ENCODE measurements at places on chromosomes 2 and 18.
A peak's percentile ranks its signal among the peaks of the same experiment; 100 is the strongest.

GRCh38 chr2:177810906-177811305, 261.7 kb downstream of the PDE11A start:
- no peak for DNase-seq

DNA sequence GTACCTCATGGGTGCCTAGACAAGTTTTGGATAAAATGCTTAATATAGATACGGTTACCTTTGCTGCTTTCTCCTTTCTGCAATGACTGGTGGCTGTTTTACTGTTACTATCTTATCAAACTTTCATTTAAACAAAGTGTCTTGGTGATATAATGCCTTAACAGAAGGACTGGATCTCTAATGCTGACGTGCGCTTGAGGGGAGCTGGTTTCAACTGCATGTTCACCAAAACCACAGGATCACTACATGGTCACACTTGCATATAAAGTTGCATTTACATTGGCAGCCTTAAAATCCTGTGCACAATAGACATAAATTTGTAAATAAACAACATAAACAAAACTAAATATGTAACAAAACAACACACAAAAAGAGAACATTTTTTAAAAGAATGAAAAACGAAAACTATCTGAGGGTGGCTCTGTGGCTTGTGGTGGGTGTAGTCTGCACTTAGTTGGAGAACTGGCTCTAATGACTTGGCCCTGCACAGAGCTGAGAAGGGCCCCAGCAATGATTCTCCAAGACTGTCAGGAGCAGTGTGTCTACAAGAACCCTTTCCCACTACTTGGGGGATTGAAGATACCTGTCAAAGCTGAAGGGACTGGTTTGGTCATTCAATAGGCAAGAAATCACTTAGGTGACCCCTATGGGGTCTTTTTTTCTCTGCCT, 135.5 kb downstream of the UXS1 start:
- no peak for DNase-seq

- no peak for DNase-seq
Observed at GRCh38 chr2:42223067-42223854, 54.1 kb downstream of the EML4 start.

DNA sequence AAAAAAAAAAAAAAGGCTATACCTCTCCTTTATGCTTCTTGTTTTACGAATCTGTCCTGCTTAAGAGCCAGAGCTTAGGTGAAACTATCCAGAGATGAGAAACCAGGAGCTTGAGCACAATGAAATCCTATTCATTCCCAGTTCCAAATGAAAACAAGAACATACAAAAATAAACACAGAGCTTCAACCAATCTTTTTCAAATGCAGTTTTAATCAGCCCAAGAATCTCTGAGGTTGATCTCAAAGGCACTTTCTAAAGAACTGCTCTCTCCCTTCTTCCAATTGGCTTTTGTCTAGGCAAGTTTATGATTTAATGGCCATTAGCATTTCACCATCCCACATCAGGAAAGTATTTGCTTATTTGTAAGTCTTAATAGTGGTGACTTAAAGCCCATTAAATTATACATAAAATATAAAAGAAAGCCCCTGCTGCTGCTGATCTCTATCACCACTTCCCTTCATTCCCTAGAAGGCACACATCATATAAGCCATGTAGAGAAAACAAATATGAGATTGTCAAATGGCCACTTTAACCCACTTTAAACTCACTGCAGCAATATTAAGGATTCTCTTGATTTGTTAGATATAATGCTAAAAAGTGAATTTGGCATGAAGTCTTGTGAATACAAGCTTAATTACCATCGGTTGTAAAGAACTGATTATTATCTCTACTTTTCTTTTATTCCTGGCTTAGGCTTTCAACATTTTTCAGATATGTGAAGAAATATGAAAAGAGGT, 29.3 kb upstream of the SCN9A start:
- no peak for DNase-seq

DNA sequence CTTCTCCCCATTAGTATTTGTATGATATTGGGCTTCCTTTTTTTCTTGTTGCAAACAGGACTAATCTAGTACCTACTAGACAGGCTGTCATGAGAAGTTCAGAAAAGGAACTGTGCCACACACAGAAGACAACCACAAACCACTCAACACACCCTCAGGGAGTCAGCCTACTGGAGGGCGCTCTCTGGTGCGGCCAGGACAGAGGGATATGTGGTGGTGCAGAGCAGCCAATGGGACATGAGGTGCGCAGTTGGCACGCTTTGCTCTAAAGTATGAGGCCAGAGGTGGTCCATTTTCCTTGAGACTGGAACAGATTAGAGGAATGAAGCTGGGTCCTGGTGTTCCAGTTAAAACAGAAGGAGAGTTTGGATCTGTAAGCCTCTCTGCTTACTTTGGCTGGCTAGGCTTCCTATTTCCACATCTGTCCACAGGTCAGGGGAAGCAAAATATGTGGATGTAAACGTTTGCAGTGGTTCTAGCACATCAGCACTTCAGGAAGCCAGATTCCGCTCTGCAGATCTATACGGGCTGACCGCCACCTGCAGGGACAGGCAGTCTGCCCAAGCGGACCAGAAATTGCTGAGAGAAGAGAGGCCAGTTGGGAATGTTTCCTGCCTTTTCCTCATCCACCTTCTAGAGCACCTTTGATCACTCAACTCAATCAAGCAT, 114.1 kb downstream of the GFPT1 start:
- no peak for DNase-seq

DNA sequence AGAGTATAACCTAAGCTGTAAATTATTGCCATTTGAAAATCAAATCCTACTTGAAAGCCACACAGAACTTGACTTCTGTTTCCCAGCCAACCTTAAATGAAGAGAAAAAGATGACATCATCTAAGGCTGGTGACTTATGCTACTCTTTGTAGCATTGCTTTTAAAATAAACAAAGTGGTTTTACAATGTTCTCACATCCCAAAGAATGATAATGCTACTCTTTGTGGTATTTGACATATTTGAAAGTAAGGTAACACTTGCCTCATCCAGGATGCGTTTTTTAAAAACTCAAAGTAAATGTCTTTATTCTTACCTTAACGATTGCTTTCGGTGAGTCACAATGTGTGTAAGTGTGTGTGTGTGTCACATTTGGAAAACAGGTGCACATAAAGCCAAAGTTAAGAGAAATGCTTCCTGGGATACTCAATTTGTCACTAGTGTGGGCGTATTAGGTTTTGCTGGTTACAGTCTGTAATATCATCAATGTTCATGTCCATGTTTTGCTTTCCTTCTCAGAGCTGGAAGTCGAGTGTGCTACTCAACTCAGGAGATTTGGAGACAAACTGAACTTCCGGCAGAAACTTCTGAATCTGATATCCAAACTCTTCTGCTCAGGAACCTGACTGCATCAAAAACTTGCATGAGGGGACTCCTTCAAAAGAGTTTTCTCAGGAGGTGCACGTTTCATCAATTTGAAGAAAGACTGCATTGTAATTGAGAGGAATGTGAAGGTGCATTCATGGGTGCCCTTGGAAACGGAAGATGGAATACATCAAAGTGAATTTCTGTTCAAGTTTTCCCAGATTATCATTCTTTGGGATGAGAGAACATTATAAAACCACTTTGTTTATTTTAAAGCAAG, 2.6 kb downstream of the PMAIP1 start:
- DNase-seq: peak; percentile 88

GRCh38 chr18:22391407-22392345, 26.0 kb downstream of the CTAGE1 start:
- DNase-seq: peak; percentile 96

GRCh38 chr2:42725657-42726056, 38.3 kb downstream of the OXER1 start:
- DNase-seq: no peak

- DNase-seq: no peak
Observed at GRCh38 chr2:156890529-156891148, 366.9 kb upstream of the GALNT5 start.

GRCh38 chr2:28750316-28751251, 1.0 kb upstream of the PPP1CB start:
- peak; percentile 62 for DNase-seq

GRCh38 chr2:75894170-75894569, 183.5 kb upstream of the GCFC2 start:
- DNase-seq: no peak

DNA sequence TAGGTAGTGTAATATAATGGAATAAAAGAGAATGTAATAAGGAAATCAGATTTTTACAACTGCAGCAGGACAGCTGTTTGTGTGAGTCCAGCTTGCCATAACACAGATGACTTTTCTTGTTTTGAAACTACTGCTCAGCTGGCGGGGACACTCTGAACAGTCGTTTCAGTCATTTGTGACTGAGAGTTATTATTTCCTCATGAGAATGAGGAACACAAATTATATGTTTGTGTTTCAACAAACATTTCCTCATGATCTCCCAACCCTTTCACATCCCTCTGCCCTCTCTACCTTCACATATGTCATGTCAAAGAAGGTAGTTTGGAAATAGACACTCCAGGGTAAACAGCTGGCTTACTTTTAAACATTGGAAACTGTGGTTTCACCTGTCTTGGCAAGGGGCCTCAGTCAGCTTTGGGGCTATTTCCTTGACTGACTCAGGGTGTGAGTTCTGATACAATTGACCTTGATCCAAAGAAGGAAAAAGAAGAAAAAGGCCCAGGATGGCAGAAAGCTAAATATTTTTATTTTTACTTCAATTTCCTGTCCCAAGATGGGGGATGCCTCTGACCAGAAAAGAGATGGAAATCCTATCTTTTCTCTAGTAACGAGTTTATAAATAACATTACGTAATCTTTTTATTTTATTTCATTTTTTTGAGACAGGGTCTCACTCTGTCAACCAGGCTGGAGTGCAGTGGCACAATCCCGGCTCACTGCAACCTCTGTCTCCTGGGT, 593 bp downstream of the SP140L start:
- no peak for DNase-seq

DNA sequence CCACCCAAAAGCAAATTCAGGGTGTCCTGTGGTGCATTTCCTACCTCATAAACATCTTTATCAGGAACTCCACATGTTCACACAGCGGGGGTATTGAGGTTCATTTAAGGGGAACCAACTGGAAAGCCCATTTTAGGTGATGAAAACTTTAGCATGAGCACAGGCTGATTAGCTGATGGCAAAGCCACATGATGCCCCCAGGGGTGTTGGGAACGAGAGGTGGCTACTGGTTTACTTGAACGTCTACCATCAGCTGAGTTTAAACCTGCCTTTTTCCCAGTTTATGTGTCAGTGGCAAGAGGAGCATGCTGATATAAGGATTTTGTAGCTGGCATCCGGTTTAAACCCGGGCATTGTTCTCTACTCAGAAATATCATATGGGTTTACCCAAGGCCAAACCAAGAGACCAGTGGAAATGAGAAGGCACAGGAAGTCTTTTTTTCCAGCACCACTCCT, 54.5 kb upstream of the UPP2 start:
- no peak for DNase-seq

DNA sequence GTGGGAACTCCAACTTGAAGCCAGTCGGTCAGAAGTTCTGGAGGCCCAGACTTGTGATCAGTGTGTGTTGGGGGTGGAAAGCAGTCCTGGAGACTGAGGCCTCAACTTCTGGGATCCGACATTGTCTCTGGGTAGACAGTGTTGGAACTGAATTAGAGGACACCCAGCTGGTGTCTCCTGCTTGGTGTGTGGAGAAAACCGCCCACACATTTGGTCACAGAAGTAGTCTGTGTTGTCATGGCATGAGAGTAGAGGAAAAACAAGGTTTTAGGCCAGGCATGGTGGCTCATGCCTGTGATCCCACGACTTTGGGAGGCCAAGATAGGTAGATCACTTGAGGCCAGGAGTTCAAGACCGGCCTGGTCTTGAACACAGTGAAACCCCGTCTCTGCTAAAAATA, 51.5 kb downstream of the PUM2 start:
- no peak for DNase-seq

DNA sequence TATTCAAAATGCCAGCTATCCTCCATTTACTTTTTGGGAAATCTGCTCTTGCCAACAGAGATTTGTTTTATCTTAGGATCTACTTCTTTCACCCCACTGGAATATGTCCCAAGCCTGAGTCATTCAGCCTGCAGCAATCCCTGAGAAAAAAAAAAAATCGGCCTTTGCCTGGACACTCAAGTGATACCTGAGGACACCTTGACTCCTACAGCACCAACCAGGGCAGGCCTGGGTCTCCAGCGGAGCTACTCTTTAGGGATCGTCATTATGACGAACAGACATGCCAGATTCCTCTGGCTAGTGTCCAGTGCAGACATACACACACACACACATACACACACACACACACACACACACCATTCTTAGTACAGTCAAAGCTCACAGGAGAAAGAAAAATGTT, 2.2 kb upstream of the UGT1A6 start:
- peak; percentile 64 for DNase-seq

GRCh38 chr2:174335988-174336500, 1.3 kb downstream of the SP9 start:
- DNase-seq: no peak

GRCh38 chr2:23809150-23809549, 117.8 kb downstream of the ATAD2B start:
- no peak for DNase-seq

Data from cardiac fibroblast (primary cell).